ENCODE measurements at places on chromosomes 4 and X.

- no peak for DNase-seq
These were observed 12.2 kb downstream of the ASMTL start for GRCh38 chrX:1440506-1440905.

DNA sequence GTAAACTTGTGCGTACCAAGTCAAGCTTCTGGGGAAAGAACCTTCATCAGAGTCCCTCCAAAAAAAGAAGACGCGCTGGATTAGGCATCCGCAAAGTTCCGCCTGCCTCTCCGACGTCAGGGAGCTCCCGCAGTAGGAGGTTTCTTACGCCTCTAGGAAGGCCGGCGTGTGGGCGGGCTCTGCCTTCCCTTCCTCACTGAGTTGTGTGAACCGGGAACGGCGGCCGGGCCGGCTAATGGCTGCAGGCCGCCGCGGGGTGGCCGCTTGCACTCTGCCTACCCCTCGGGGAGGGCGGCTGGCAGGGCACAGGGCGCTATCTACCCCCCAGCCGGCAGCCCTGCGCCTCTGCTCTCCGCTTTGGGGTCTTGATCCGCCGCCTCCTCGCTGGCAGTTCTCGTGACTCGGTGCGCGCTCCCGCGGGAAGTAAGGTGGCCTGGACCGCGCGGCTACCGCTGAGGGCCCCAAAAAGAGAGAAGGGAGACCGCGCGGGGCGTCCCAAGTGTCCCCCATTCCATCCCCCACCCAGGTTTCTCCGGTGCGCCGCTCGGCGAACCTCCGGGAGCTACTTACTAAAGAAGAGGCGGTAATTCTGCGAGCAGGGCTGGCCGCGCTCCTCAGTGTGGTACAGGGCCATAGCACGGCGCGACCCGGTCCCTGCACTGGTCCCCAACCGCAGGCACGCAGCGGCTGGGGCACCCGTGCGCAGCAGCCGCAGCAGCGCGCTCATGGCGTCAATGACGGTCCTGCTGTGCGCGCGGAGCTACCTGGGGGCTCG lies at the start of gene PPA2:
PPA2 (minus strand) TSS at position 739 of the 775 bp plus-strand sequence; CDS start at position 727, 12 bp downstream.
- DNase-seq: peak; percentile 70

DNA sequence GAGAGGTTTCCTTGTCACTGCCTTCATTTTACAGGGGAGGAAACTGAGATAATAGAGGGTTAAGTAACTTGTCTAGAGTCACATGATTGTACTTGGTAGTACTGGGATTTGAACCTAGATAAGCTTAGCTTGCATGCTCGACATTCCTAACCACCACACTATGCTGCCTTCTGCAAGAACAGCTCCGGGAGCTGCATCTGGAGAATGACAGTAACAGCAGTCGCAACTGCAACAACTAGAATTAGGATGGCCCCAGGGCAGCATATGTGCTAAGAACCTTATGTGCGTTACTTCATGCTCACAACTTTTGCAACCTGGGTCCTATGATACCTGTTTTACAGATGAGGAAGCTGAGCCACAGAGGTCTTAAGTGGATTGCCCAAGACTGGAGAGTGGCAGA lies 89.5 kb upstream of the LCORL start:
- DNase-seq: no peak

DNA sequence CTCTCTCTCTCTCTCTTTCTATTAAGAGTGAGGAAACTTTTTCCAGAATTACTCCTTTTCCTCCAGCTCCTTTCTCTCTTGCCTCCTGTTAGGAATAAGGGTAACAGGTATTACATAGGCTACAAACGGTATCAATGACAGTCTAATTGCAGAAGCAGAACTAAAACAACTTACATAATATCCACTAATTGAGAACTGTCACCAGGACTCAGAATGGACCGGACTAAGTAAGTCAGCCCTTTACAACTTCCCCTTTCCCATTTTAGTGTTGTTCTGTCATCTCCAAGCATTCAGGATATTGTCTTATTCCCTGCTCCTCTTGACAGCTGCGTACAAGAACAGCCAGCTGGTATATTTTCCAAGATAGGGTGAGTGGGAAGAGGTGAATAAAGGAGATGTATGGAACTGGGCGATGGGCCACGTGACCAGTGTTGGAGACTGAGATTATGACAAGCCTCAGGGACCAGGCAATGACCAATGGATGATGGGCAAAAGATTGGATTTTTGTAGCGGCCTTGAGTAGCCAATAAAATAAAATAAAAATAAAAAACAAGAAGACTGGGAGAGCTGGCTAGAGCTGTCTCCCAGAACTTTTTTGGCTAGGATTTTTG lies 2.3 kb upstream of the FNIP2 start:
- DNase-seq: peak; percentile 75

DNA sequence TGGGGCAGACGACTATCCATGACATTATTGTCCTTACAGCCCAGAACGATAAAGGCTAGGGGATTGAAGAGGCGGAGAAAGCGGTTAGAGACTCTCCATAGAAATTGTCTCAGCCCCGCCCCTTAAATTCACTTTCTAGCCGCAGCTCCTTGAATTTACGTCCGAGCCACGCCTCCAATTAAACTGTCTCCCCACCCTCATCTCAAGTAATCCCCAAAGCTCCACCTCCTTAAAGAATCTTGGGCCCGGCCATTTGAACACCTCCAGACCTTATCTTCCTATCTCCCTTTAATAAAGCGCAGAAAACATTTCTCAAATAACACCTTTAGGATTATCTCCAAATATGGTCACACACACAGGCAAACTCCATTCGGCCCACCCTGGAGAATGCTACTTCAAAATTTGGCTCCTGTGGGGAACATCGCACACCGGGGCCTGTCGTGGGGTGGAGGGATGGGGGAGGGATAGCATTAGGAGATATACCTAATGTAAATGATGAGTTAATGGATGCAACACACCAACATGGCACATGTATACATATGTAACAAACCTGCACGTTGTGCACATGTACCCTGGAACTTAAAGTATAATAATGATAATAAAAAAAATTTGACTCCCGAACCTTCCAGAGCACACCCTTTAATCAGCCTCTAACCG lies 7.2 kb upstream of the MAGIX start:
- peak; percentile 3 for DNase-seq

GRCh38 chrX:18654875-18655836 lies 16.8 kb downstream of the RS1 start:
- no peak for DNase-seq

GRCh38 chr4:67684839-67685531 lies 16.0 kb downstream of the UBA6 start:
- no peak for DNase-seq

GRCh38 chr4:181376058-181376457 lies 867.1 kb upstream of the TENM3 start:
- no peak for DNase-seq

DNA sequence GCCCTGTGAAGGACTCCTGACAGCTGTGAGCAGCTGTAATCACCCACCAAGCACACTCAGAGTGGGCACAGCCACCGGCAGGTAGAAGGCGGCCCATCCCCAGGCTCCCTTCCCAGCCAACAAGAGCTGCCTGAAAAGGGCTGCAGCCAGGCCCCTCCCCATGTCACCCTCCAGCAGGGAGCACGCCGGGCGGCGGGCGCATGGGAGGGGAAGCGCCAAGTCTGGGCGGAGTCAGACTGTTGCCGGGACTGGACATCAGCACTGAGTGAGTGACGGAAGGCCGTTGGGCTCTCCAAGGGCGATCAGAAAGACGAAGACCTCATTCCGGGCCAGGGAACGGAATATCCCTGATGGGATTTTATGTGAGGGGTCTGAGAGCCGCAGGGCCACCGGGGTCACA lies 82.1 kb downstream of the PPP2R2C start:
- DNase-seq: no peak

DNA sequence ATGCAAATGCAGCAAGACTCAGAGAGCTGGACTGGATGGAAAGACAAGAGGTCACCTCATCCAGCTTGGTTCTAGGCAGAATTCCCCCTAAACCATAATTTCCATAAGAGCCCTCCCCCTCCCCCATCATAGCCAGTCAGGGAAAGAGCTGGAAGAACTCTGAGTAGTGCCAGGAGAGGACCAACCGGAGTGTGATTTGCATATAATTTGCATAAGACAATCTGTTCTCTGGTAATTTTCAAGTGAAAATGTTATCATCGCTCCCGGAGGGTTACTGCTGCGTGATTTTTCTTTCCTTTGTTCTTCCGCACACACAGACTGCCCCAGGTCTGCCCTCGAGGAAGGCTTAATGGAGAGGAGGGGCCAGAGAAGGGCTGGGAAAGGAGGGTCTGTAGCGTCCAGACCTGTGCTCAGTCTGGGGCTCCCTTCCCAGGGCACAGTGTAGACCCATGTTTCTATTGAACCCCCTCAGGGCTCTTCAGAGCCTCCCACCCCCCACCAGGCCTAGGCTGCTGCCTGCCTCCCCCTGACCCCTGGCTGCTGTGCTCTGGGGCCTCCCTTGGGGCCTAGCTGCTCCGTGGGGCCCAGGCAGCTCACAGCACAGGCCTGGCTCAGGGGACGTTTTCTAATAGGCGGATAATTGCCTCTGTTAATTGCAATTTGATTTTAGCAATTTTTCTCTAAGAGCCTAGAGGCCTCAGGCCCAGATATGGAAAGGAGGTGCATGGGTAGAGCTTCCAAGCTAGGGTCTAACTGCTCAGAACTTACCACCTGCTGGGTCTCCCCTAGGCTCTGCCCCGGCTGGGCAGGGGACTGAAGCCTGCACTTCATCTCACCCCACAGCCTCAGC lies 90.4 kb upstream of the PJA1 start:
- no peak for DNase-seq

DNA sequence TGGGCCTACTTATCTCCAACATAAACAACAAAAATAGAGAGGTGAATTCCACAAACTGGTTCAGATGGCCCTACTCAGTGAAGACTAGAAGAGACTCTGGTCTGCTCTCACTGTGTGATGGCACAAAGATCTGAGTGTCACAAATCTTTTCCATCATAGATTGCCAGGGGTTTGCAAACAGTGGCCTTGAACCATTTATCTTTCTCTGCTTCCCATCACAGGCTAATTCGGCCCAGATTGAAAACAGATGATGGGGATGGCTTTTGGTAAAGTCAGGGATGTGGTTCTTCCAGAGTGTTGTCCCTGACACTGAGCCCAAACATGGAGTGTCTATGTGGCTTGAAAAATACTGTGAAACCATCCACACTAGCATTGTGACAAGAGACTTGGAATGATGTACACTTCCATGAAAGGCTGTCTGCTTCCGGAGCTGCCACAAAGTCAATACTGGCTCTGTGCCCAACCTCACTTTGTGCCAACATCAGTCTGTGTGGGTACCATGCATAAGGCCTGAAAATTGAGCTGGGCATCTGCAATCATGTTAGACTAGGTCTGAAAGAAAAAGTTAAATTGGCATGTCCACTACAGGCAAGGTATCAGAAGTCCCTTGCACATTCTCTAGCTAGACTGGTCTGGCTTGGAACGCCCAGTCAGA lies 25.2 kb upstream of the PLAC1 start:
- DNase-seq: no peak

GRCh38 chr4:37157476-37158167 lies 86.9 kb upstream of the NWD2 start:
- no peak for DNase-seq

DNA sequence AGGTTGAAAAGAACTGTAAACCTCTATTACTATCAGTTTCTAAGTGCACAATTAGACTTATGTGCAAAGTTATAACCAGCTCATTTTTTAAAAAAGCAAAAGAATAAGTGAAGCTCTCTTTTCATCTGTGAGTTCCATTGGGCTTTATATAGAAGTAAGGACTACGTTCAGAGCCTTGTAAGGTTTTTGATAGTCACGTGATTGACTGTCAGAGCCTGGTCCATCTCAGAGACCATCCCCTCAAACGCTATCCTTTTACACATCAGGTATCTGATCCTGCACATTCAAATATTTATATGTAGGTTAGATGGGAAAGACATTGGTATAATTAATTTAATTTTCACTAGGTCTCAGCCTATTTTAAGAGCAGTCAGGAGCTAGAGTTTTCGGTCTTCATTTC lies 279.3 kb downstream of the INPP4B start:
- no peak for DNase-seq

GRCh38 chr4:87030755-87031441 lies 96.1 kb downstream of the AFF1 start:
- no peak for DNase-seq

- DNase-seq: no peak
These were observed 17.7 kb upstream of the TAB3 start for GRCh38 chrX:30906726-30907125.

DNA sequence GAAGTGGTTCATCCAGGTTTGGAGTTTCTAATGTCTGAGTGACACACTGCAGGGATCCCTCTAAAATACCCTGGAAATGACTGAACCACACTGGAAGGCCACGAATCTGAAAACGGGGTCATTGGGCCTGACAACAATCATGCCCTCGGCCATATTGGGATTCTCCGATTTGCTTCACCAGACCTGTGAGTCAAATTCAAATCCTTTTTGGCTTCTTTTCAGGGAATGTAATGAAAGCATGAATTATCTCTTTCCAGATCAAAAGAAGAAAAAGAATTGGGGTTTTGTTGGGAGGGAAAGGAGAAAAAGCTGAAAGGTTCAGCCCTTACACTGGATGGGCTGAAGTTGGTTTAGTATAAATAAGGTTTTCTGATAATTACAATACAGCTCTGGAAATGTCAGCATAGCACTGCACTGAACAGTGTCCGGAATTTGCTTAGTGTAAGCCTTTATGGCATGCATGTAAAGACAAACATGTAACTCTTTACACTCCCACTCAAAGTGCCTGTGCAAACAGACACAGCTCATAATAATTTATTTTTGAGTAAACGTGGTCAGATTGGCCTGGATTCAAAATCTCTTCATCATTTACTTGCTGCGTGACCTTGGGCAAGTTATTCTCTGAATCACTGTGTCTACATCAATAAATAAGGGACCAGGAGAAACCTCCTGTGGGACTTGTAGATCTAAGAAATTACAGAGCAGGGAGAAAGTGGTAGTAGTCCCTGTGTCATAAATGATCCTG lies 21.4 kb downstream of the CT47C1 start:
- DNase-seq: no peak

DNA sequence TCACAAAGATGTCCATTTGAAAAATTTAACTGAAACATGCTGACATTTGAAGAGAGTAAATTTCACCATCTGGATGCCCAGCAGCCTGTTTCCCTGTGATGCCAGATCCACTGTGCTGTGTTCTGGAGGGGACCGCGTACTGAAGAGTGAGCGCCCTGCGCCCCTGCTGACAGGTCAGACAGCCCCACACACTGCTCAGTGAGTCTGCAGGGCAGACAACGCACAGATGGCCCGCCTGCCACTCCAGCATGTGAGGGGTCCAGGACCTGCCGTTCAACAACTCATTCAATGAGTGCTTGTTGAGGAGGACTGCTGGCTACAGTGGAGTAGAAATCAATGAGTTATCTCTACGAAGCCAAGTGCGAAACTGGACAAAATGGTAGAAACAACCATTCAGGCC lies 49.2 kb downstream of the FGFRL1 start:
- DNase-seq: no peak

GRCh38 chr4:17324386-17324830 lies 187.5 kb downstream of the QDPR start:
- no peak for DNase-seq

DNA sequence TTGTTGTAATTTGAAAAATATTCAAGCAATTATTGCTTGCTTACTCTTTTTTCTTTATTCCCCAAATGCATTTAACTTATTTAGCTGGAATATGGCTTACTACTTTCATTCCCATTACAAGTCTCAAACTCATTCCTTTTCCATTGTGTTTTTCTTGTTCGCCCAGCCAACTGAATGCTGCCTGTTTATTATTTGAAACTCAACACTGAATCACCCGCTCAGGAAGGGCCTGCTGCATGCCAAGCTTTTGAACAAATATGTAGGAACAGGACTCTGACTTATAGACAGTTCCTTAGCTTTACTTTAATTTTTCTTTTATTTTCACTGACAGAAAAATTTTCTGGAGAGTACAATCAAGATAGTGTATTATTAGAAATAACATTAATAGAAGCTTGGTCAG lies 12.9 kb downstream of the PCDH18 start:
- DNase-seq: no peak

GRCh38 chr4:70768301-70768948 lies 46.7 kb downstream of the RUFY3 start:
- DNase-seq: no peak
